ENCODE measurements at places on chromosomes 13 and 19.

- no peak for DNase-seq
Observed at GRCh38 chr13:49838989-49839388, 46.5 kb upstream of the KPNA3 start.

DNA sequence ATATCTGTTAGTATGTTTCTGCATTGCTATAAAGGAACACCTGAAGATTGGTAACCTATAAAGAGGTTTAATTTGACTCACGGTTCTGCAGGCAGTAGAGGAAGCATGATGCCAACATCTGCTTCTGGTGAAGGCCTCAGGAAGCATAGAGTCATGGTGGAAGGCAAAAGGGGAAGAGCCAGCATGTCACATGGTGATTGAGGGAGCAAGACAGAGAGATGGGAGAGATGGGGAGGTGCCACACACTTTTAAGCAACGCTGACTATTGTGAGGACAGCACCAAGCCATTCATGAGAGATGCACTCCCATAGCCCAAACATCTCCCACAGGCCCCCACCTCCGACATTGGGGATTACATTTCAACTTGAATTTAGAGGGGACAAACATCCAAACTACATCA lies 32.8 kb downstream of the COG6 start:
- DNase-seq = no peak

GRCh38 chr13:50543782-50544181 lies 299.7 kb downstream of the DLEU7 start:
- DNase-seq = peak; percentile 52

GRCh38 chr19:632579-633067 lies 714 bp downstream of the POLRMT start:
- peak; percentile 74 for DNase-seq

DNA sequence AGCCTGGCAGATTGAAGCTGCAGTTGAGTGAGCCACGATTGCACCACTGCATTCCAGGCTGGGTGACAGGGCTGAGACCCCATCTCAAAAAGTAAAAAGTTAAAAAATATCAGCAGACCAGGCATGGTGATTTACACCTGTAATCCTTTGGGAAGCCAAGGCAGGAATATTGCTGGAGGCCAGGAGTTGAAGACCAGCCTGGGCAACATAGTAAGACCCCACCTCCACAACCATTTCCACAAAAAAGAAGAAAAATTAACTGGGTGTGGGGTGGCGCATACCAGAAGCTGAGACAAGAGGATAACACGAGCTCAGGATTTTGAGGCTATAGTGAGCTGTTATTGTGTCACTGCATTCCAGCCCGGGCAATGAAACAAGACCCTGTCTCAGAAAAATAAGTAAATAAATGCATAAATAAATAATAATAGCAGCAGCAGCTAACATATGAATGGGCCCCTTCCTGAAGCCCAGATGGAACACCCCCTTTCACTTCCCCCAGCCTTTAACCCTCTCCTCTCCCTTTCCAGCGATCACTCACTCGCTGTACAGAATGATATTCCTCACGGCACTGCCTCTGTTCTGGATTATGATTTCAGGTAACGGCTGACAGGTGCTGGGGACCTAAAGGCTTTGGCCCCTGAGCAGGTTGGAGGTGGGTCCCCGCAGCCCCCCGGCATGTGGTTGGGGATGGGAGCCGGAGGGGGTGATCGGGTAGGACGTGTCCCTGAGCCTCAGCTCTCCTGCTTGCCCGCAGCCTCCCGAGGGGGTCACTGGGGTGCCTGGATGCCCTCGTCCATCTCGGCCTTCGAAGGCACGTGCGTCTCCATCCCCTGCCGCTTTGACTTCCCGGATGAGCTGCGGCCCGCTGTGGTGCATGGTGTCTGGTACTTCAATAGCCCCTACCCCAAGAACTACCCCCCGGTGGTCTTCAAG lies 3.2 kb downstream of the MAG start:
- no peak for DNase-seq

DNA sequence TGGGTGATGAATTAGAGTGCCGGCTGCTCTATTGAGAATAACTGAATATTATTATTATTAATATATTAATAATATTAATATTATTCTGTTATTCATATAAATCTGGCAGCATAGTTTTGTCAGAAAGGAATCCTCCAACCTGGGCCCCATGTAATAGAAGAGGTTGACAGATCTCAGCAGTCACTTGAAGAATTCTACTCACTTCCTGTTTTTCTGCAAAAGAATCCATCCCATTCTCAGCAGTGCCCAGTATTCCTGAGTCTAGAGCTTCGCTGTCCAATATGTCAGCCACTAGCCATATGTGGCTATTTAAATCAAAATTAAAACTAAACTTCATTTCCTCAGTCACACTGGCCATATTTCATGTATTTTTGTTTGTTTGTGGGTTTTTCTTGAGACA lies 72.4 kb upstream of the USPL1 start:
- no peak for DNase-seq

DNA sequence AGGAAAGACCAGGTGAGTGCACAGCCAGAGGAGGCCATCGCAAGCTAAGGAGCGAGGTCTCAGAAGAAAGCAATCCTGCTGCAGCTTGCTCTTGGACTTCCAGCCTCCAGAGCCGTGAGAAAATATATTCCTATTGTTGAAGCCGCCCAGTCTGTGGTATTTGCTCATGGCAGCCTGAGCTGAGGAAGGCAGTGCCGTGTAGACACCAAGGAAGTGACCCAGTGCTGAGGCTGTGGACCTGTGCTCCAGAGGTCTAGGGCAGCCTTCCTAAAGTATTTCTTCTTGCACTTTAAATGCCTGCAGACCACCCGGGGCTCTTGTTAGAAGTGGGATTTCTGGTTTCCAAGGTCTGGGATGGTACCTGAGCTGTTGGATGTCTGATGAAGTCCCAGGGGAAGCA lies 158.5 kb upstream of the KL start:
- DNase-seq = no peak

DNA sequence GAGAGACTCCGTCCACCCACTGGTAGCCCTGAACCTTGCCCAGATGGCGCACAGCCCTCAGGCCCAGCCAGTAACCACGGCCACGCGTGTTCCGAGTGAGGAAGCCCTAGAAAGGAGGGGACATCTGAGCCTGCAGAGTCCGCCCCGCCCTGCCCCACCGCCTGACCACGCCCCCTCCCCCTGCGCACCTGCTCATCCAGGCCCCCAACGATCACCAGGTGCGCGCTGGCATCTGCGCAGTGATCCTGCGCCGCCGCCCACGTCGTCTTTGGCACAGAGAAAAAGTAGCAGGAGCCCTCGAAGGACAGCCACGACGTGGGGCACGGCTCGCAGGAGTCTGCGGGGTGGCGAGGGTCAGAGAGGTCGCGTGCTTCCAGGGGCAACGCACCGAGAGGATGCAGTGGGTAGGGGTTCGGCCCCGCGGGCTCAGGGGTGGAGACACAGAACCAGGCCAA lies 2.1 kb downstream of the CLEC4G start:
- no peak for DNase-seq

DNA sequence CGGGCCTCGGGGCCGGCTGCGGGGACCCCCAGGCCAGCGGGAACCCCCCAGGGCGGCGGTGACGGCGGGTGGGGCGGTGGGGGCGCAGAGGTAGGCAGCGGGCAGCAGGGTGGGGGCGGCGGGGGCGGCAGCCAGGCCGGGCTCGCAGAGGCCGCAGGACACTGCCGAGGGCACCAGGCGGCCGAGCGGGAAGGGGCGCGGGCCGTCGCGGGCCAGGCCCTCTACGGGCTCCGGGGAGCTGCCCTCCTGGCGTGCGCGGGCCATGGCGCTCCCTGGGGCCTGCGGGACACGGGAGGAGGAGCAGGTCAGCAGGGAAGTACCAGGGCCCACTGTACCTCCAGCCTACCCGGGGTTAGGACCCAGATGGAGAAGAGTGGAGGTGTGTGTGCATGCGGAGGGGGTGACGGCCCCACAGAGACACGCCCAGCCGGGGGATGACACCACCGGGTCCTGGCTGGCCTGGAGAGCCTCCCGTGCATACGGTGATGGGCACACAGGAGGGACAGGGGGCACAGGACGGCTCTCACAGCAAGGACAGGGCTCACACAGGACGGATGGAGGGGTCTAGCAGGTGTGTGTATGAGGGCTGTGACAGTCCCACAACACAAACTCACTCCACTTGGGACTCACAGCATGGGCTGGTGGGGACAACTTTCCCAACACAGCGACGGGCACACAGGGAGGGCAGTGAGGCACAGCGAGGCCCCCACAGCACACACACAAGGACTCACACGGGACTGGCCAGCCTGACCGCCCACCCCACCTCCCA lies 2.6 kb downstream of the BBC3 start:
- peak; percentile 63 for DNase-seq

DNA sequence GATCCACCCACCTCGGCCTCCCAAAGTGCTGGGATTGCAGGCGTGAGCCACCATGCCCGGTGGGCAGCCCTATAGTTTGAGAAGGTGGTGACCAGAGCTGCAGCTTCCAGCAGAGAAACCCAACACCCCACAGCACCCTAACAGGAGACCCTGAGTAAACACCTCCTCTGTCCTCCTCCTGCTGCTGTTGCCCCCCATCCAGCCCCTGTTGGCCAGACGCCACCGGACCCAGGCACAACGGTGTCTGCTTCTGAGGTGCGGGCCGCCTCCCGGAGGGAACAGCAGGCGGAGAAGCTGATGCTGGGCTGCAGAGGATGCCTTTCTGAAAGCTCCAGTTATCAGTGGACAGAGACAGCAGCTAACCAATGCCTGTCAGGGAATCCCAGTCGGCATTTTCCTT lies 175.5 kb downstream of the COL4A1 start:
- no peak for DNase-seq

GRCh38 chr13:20390526-20391175 lies 135.0 kb downstream of the CRYL1 start:
- no peak for DNase-seq

GRCh38 chr19:6723738-6724137 lies 3.3 kb upstream of the C3 start:
- DNase-seq = no peak

- DNase-seq = no peak
Observed at GRCh38 chr13:114219392-114219791, 15.3 kb upstream of the CDC16 start.

DNA sequence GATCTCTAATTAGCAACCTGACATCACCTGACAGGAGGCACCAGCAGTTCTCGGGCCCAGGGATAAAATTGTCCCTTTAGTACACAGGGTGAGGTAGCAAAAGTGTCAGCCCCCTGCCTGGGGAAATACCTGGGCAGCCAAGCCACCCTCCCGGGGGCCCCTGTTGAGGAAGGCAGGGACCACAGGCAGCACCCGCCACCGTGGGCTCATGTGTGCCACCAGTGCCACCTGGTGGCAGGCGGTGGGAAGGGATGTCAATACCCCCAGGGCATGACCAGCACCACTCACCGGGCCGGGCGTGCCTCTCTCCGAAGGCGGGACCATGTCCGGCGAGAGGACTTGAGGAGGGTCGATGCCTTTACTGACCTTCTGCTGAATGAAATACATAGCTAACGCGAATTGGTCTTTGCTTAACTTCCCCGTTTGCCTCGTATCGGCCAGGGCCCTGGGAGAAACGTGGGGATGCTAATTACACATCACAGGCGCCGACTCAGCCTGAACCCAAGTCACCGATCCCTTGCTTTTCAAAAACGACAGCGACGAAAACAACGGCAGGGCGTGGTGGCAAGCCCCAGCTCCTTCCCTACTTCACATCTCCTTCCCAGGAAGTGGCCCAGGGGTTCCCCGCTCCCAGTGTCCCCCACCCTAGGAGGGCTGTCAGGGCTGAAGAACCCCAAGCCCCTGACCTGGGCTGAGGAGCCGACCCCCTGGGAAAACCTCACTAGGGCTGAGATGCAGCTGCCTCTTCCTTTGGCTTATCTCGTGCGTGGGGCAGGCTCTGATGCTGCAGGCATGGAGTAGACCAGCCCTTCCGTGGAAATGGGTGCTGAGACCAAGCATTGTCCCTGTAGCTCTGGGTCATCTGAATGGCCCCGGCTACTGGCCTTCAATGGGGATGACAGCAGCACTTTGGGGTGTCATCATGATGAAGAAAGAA lies 53.8 kb downstream of the EPS15L1 start:
- peak; percentile 70 for DNase-seq

DNA sequence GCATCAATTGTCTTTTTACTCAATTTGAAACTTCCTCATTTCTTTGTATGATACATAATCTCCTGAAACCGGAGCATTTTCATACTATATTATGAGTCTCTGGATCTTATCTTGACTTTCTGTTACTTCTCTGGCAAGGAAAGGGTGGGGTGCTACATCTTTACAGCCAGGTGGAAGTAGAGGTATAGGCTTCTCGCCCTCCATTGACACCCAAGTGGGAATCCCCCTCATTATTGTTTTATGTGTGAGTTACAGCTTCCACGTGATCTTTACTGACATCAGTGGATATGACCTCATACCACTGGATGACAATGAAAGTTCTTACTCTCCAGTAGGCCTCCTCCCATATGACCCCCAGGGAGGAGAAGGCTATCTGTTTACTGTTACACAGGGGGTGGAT lies 262.1 kb upstream of the DACH1 start:
- no peak for DNase-seq

DNA sequence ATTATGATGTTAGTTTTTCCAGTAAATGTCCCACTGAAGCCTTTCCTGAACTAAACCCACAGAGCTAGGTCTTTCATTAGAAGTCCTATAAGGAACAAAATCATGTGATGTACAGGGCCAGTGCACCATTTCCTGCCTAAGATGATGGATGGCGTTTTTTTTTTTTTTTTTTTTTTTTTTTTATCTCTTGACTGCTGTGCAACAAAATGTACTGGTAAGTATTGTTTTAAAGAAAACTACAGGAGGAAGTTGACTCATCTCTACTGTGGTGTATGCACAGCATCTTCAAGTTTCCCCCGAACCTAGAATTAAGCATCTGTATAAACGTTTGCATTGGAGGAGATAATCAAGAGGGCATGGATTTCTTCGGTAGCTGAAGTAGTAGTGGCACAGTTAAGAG lies 197.5 kb downstream of the NBEA start:
- peak; percentile 62 for DNase-seq

- no peak for DNase-seq
Observed at GRCh38 chr19:35119091-35119490, 3.5 kb downstream of the FXYD3 start.

DNA sequence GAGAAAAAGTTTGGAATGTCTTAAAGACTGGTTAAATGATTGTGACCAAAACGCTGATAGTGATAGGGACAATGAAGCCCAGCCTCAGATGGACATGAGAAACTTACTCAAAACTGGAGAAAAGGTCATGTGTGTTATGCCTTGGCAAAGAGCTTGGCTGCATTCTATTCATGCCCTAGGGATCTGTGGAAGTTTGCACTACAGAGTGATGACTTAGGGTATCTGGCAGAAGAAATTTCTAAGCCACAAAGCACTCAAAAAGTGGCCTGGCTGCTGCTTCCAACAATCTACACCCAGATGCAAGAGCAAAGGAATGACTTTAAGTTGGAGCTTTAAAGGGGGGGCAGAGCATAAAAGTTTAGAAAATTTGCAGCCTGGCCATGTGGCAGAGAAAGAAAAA lies 521.3 kb downstream of the UQCRFS1 start:
- no peak for DNase-seq

- peak; percentile 77 for DNase-seq
Observed at GRCh38 chr19:38949580-38950367, 19.0 kb downstream of the MRPS12 start.

All from mesenchymal stem cell (in vitro differentiated cells and primary cell).